ENCODE measurements at places on chromosomes 7 and 10.

DNA sequence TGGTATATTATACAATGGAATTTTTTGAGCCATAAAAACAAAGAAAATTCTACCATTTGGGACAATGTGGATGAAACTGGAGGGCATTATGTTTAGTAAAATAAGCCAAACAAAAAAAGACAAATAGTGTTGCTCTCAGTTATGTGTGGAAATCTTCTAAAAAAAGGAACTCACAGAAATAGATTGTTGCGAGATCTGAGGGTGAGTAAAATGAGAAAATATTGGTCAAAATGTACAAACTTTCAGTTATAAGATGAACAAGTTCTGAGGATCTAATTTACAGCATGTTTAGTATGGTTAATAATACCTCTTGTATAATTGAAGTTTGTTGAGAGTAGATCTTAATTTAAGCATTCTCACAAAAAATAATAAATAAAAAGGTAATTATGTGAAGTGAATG is 291.2 kb downstream of the KIF20B start:
- DNase-seq, result no peak

DNA sequence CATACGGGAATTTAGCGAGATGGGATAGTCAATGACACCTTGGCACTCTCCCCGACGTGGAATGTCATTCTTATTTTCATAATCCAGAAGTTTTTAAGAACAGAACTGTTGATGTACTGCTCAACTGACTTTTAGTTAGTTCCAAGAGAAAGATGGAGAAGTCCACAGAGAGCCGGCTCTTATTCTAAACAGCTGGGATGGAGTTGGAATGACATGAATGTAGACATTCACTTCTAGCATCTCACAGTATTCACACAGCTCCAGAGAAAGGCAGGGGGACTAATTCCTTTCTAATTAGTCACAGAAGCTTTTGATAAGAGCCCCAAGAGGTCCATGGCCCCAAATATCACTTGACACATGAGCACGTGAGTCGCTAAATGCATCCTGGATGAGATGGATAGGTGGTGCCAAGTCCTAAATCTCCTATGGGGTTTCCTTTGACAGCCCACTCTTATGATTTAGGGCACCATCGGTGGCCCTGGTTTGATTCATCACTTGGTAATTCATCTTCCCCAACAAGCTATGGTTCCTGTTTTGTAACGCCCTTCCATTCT is 420.3 kb upstream of the AUTS2 start:
- no peak for DNase-seq

DNA sequence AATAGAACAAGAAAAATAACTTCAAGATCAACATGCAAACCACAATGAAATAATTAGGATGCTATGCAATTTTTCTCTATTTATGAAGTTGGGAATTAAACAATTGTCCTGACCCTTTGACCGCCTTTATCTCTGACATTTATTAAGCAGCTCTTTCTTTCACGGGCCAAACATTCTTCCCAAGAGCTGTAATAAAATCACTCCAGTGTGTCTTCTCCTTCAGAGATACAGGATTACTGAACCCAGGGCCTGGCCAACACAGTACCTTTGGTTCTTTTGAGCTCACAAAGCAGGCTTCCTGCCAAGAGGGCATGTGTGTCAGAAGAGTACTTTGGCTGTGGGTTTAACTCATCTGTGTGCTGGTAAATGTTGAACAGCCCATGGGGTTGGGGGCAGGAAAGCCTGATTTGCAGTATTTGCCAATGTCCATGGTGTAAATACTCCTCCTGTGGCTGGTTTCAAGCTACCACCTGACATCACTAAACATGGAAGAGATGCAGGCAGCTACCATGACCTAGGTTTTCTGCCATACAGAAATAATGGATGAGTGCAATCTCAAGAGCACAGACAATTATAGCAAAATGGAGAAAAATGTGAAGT is 121.7 kb downstream of the FANK1 start:
- DNase-seq, result no peak

GRCh38 chr10:9012312-9012711 is 957.8 kb downstream of the GATA3 start:
- DNase-seq, result no peak

DNA sequence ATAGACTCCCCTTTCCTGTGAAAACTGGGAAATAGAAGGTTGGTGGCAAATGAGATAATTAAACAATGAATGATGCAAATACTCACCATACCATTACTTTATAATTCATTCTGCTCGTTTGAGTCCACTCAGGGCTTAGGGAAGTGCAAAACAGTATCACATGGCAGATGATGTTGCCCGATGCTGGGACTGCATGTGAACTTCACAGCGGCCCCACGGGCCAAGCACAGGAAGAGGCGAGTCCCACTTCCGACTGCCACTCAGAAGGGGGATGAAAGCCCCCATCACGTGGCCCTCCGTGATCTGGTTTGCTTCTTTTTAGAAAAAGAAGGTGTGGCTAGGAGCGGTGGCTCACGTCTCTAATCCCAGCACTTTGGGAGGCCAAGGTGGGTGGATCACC is 71.5 kb downstream of the PRPF18 start:
- no peak for DNase-seq

GRCh38 chr7:74023092-74023536 is 4.9 kb upstream of the ELN start:
- peak; percentile 77 for DNase-seq

GRCh38 chr7:144391823-144392255 is 11.7 kb downstream of the NOBOX start:
- DNase-seq, result no peak

DNA sequence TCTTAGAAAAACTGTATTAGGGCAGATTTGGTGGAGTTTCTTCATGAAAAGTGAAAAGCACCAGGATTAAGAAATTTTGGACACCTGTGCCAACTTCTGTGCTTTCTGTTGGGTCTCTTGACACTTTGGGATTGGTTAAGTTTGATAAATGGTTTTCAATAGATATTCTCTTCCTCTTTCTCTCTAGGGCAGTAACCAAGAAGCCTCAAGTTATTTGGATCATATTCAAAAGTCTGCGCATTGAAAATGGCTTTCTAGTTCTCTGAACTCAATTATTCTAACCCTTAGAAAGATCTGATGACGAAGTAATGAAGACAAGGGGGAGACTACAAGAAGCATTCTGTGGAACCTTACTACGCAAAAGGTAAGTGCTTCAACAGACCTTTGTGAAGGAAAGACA is 144.0 kb upstream of the CCDC6 start:
- no peak for DNase-seq

- no peak for DNase-seq
These were observed 21.0 kb upstream of the HILPDA start for GRCh38 chr7:128434413-128435326.

GRCh38 chr7:151243045-151243349 is 5.5 kb downstream of the SMARCD3 start:
- DNase-seq, result no peak

- DNase-seq, result no peak
These were observed 28.7 kb downstream of the KLF6 start for GRCh38 chr10:3756360-3756740.
